ENCODE measurements at places on chromosomes 16 and 17.

DNA sequence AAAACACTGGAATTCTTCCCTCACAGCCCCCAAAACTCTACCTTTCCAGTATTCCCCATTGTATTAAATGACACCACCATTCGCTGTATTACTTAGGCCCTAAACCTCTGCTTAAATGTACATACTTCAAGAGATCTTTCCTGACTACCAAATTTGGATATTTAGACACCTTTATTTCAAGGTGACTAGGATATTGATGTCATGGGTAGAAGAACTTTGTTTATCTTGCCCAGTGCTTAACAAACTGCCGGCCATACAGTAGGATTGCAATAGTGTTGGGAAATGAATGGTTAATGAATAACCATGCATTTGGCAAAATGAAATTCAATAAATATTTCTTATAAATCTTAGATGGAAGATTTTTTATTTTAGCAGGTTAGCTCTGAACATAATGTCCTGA lies 86.2 kb upstream of the CA10 start:
- no peak for DNase-seq

DNA sequence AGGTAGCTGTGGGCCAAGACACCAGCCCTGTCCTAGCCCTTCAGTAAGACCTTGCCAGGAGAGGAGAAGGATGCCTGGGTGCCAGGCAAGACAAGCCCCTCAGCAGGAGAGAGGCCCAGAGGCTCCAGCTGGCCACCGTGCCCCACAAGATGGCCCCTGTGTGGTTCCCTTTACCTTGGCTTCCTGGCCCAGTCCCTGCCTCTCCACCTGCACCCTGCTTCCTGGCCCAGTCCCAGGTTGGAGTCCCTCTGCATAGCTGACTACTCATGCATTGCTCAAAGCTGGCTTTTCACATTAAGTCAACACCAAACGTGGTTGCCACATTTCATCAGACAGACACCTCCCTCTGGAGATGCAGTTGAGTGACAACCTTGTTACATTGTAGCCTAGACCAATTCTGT lies 4.0 kb downstream of the SYNGR3 start:
- DNase-seq = no peak

- DNase-seq = no peak
These were observed 47.9 kb upstream of the NKD1 start for GRCh38 chr16:50500171-50500874.

GRCh38 chr17:73354423-73355284 lies 42.9 kb upstream of the CDC42EP4 start:
- DNase-seq = no peak

- no peak for DNase-seq
These were observed 29.6 kb downstream of the NMT1 start for GRCh38 chr17:45090711-45091110.

GRCh38 chr17:48725004-48725287 lies 2.0 kb downstream of the PRAC2 start:
- DNase-seq = no peak

DNA sequence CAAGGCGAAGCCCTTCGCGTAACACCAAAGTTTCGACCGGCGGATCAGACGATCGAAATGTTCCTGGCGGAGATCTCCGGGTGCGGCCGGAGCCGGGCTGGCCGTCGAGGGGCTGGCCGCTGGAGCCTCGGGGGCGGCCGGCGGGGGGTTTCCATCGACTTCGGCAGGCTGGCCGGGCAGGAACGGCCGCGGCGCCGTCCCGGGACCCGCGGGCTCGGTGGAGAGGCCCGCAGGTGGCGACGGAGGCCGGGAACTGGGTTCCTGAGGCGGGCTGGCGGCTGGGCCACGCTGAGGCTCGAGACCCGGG lies 1.1 kb downstream of the EPOP start:
- peak; percentile 30 for DNase-seq

GRCh38 chr17:32882029-32882428 lies 5.1 kb upstream of the MYO1D start:
- DNase-seq = no peak

GRCh38 chr16:48284772-48285409 lies 37.6 kb upstream of the ABCC11 start:
- DNase-seq = no peak

GRCh38 chr17:76611758-76612157 lies 26.1 kb upstream of the ST6GALNAC2 start:
- DNase-seq = no peak

- no peak for DNase-seq
These were observed 17.4 kb upstream of the STAC2 start for GRCh38 chr17:39243155-39243554.

- DNase-seq = peak; percentile 96
These were observed at the start of gene RPS15A for GRCh38 chr16:18789850-18790706. RPS15A (minus strand) TSS chr16:18790334; CDS start chr16:18789113, 1,221 bp downstream.

DNA sequence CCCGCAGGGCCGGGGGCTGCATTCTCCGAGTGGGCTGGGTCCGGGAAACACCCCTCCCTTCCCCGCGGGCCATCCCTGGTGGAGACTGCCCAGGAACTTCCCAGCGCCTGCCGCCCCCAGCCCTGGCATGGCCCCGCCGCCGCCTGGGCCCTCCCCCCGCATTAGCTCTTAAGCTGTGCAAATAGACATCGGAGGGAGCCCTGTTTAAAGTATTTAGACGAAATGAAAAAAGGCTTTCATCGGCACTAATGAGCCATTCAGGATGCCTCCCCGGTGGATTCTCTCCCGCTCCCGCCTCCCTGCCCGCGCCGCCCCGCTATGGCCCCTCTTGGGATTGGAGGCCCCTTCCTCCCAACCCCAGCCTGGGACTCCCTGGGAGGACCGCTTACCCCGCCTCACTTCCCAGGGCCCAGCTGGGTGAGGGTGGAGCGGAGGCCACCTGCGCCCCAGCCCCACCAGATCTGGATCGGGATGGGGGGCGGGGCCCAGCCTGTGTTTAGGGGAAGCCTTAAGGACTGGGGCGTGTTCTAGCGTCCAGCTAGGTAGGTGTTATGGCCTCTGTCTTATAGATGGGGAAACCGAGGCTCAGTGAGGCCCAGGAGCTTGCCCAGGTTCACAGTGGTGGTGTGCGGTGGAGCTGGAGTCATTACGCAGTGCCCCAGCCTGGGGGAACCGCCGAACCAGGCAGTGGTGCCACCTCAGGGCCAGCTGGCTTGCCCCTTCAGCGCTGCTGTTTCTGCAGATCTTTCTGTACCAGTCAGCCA lies 19.7 kb downstream of the SEZ6 start:
- no peak for DNase-seq

- DNase-seq = no peak
These were observed 72.6 kb downstream of the SYCE1L start for GRCh38 chr16:77271532-77272426.

- no peak for DNase-seq
These were observed 42.6 kb downstream of the RAB11FIP4 start for GRCh38 chr17:31433811-31434726.

DNA sequence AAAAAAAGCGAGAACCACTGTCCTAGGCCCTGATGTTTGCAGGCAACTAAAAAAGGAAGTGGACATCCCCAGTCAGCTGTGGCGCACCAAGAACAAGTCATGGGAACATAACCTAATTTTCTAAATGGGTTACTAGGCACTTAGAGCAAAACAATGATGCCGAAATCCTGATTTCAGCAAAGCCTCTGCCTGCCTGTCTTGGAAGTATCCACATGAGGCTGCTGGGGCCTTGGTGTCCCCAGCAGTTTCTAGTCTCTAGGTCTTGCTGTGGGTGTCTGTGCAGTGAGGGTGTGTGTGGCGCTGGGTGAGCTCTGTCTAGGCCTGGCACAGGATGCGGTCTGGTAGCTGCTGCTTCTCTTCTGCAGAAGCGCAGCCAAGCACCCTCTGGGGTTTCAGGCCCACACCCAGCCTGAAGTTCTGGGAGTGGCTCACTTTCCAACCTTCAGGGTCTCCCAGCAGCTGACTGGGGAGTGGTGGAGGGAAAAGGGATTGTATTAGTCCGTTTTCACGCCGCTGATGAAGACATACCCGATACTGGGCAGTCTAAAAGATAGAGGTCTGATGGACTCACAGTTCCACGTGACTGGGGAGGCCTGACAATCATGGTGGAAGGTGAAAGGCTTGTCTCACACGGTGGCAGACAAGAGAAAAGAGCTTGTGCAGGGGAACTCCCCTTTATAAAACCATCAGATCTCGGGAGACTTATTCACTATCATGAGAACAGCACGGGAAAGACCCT lies 21.1 kb downstream of the STH start:
- DNase-seq = no peak

- DNase-seq = no peak
These were observed 70.8 kb downstream of the RAB11FIP4 start for GRCh38 chr17:31462261-31462660.

DNA sequence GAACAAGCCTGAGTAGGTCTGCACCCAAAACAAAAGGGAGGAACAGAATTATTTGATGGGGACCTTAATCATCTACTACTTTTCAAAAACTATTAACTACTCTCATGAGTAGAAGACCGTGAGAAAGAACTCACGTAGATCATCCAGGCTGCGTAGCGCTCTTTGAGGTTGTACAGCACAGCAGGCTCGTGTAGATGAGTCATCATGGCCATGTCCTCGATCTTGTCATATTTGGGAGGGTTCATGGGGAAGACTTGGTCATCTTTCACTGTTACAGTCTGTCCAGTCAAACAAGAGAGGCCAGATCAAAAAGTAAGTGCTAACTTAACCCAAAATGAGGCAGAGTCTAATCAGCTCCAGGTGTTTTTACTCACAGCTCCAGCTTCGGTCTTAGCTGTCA lies 2.3 kb downstream of the MYH1 start:
- DNase-seq = no peak

- DNase-seq = no peak
These were observed 30.7 kb upstream of the PIK3R6 start for GRCh38 chr17:8898126-8898525.

- peak; percentile 64 for DNase-seq
These were observed 7.6 kb downstream of the TBC1D16 start for GRCh38 chr17:80028030-80028429.

- DNase-seq = peak; percentile 63
These were observed 32.4 kb downstream of the HAPSTR1 start for GRCh38 chr16:9123871-9124270.

- no peak for DNase-seq
These were observed 785.6 kb upstream of the SOX9 start for GRCh38 chr17:71335212-71335611.

DNA sequence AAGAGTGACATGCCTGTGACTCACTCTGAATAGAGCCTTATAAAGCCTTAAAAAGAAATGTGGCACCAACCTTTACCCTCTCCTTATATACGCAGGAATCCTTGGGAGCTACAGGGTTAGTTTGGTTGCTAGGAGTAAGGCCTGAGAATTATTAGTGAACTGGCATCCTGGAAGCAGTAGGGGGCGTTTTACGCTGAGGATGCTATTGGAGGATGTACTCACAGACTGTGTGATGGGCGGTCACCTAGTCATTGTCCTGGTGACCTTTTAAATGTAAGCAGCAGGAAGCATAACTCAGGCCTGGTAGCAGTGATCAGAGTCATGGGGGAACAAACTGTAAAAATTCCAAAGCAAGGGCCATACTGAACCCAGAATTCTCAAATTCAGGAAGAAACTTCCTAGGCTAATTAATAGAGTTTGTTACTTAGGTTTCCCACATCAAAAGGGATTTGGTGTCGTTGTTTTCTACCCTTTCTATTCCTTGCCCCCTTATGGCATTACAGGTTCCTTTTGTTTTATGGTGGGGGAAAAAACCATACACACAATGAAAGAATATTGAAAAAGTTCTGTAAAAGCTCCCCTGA lies 153.8 kb downstream of the SNX11 start:
- no peak for DNase-seq

DNA sequence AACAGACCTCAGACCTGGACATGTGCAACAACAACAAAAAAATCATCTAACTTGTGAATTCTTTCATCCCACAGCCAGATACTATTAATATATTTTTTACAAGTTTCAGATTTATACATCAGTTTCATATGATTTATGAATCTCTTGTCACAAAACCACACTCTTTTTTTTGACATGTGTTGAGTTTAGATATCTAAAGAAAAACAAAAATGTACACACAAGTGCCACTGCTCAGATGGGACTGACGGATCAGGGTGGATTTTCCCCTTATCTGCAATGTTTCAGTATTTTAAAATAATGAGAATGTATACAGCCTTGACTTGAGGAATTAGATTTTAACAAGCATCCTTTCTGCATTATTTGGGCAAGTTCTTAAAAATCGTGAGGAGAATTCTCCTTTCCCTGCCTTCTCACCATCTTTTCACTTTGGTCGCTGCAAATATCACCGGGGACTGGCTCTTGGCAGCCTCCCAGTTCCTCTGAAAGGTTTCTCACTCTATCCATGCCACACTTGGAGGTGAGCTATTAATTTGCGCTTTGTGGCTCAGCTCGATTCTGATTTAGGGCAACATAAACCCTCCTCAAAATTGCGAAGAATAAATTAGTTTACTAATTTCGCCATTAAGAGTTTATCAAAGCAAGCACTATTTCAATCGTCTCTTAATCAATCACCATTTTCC lies 225.7 kb downstream of the XYLT1 start:
- DNase-seq = no peak

GRCh38 chr16:68993456-68993855 lies 112.0 kb upstream of the HAS3 start:
- no peak for DNase-seq

- no peak for DNase-seq
These were observed 12.2 kb upstream of the SP2 start for GRCh38 chr17:47883589-47884426.

DNA sequence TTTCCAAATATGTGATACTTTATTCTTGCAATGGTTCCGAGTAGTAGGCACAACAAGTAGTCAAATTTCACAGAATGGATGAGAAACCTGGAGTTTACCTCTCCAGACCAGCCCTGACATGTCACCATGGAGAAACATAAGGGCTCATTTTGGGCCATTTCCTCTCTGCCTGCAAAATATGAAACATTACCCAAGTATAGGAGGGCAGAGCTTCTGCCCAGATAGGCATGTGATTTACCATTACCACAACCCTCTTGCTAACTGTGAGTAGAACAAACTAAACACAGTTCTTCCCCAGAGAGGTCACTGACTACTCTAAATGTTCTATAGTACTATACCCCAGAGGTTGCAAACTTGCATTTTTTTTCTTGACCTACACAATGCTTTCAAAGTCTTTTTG lies 15.7 kb upstream of the KPNB1 start:
- no peak for DNase-seq

DNA sequence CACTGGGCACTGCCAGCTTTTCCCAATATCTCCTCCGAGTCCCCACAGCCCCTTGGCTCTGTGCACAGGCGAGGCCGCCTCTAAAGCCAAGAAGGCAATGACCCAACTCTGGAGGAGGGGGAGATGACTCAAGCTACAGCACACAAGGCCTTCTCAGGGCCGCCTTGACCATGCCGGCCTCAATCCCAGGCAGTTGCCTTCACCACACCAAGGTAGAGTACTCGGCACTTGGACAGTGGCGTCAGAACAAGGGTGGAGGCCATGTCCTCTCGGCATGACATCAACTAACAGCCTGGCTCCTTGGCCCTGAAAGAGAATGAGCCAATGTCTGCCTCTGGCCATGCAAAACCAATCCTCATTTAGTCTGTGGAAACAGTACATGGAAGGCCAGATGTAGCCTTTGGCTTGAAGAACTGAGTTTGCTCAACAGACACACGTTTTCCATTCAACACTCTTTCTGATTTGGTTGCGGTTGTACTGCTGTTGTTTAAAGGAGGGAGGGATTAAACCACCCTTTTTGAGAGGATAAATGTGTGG lies 139.6 kb downstream of the XYLT1 start:
- DNase-seq = no peak
